Trophoblast cell (in vitro differentiated cells and primary cell): ENCODE measurements at places on chromosomes 3 and 15.
A peak's percentile ranks its signal among the peaks of the same experiment; 100 is the strongest.

- no peaks in the 10 kb centered on the region for H3K4me1 ChIP-seq
- H3K36me3 ChIP-seq = no peaks in the 10 kb centered on the region
- DNase-seq = no peak
- H3K4me3 ChIP-seq = no peak overlapping the region
- no peak overlapping the region for H3K27ac ChIP-seq
Observed at GRCh38 chr3:133506215-133506901, 67.1 kb upstream of the CDV3 start.

GRCh38 chr3:15271785-15272381 lies 60.5 kb downstream of the SH3BP5 start:
- peaks cover 30% of the 10 kb centered on the region for H3K36me3 ChIP-seq
- H3K4me3 ChIP-seq = no peak overlapping the region
- H3K27me3 ChIP-seq = no peaks in the 10 kb centered on the region
- H3K27ac ChIP-seq = peak overlapping the region; percentile 88
- DNase-seq = no peak

DNA sequence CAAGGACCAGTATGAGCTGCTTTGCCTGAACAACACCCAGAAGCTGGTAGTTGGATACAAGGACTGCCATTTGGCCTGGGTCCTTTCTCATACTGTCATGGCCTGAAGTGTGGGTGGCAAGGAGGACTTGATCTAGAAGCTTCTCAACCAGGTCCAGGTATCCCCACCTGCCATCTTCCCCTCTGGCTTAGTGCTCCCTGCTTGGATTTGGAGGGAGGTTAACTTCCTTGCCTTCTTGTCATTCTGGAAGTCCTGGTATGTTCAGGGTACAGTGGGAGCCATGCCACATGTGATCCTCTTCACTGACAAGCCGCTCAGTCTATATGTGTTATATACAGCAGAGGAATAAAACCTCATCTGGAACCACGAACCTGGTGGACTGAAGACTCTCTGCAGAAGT lies 37.7 kb upstream of the TOPBP1 start:
- H3K27ac ChIP-seq = no peak overlapping the region
- no peaks in the 10 kb centered on the region for H3K36me3 ChIP-seq
- no peak for DNase-seq
- H3K4me1 ChIP-seq = no peaks in the 10 kb centered on the region

- H3K4me1 ChIP-seq = no peaks in the 10 kb centered on the region
- no peaks in the 10 kb centered on the region for H3K27me3 ChIP-seq
- no peaks in the 10 kb centered on the region for H3K36me3 ChIP-seq
- no peak overlapping the region for H3K4me3 ChIP-seq
- no peak overlapping the region for H3K27ac ChIP-seq
- no peak for DNase-seq
Observed at GRCh38 chr3:28674212-28674611, 325.6 kb upstream of the AZI2 start.

- no peak overlapping the region for H3K27ac ChIP-seq
- no peaks in the 10 kb centered on the region for H3K27me3 ChIP-seq
- peaks cover 11% of the 10 kb centered on the region for H3K4me1 ChIP-seq
- DNase-seq = no peak
Observed at GRCh38 chr15:40466426-40467260, 4.1 kb upstream of the CHST14 start.

- H3K4me1 ChIP-seq = no peaks in the 10 kb centered on the region
- H3K27me3 ChIP-seq = no peaks in the 10 kb centered on the region
- no peak overlapping the region for H3K27ac ChIP-seq
- H3K4me3 ChIP-seq = no peak overlapping the region
- no peak for DNase-seq
- no peaks in the 10 kb centered on the region for H3K36me3 ChIP-seq
Observed at GRCh38 chr3:24351779-24352469, 142.7 kb downstream of the THRB start.

GRCh38 chr3:112811917-112812660 lies 34.6 kb downstream of the CD200R1L start:
- H3K4me3 ChIP-seq = no peak overlapping the region
- H3K4me1 ChIP-seq = peaks cover 5% of the 10 kb centered on the region
- peak overlapping the region; percentile 72 for H3K27ac ChIP-seq
- DNase-seq = no peak
- no peaks in the 10 kb centered on the region for H3K36me3 ChIP-seq
- H3K27me3 ChIP-seq = no peaks in the 10 kb centered on the region

- no peaks in the 10 kb centered on the region for H3K4me1 ChIP-seq
- H3K27me3 ChIP-seq = no peaks in the 10 kb centered on the region
- no peak overlapping the region for H3K27ac ChIP-seq
- DNase-seq = no peak
Observed at GRCh38 chr3:146498002-146498736, 28.8 kb upstream of the PLSCR2 start.

DNA sequence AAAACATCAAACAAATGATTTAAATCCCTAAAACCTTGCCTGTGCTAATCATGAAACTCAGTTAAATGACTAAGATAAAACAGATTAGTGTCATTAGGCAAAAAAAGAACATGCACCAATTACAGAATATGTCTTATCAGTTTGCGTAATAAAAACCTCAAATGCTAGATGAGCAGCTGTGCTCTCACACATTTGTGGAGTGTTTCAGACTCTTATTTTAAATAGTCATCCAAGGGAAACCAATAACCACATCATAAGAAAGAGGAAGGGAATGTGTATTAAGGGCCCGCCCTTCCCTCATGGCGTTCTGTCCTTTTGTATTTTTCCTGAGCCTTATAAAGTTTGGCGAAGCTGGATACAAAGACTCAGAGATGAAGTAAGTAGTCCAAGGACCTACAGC lies 6.6 kb downstream of the SAMMSON start:
- H3K36me3 ChIP-seq = no peaks in the 10 kb centered on the region
- DNase-seq = no peak
- H3K4me3 ChIP-seq = no peak overlapping the region
- no peak overlapping the region for H3K27ac ChIP-seq
- no peaks in the 10 kb centered on the region for H3K27me3 ChIP-seq
- H3K4me1 ChIP-seq = no peaks in the 10 kb centered on the region

DNA sequence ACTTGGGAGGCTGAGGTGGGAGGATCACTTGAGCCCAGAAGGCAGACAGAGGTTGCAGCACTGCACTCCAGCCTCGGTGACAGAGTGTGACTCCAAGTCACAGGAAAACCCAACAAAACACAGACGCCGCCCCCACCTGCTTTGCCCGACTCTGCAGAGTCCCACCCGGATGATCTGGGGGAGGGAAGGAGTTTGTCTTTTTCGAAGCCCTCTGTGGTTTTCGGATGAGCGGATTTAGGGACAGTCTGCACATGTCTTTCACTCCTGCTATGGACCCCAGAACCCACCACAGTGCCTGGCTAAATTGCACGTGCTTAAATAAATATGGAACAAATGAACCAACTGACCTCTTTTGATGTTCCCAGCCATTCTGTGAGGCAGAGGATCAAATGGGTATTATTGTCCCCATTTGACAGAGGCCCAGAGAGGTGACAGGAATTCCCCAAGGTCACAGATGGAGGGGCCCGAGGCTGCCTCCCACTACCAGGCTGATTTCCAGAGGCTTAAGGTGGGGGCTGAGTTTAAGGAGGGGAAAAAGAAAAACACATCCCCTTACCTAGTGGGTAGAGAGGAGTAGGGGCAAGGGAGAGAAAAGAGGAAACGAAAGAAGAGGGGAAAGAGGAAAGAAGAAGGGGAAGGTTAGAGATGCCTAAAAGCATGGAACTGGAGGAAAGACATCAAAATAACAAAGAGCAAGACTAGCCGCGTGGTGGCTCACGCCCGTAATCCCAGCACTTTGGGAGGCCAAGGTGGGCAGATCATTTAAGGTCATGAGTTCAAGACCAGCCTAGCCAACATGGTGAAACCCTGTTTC lies 59.4 kb upstream of the TFRC start:
- H3K4me3 ChIP-seq = no peak overlapping the region
- no peak for DNase-seq
- no peak overlapping the region for H3K27ac ChIP-seq
- peaks cover 31% of the 10 kb centered on the region for H3K4me1 ChIP-seq
- H3K27me3 ChIP-seq = no peaks in the 10 kb centered on the region
- no peaks in the 10 kb centered on the region for H3K36me3 ChIP-seq

DNA sequence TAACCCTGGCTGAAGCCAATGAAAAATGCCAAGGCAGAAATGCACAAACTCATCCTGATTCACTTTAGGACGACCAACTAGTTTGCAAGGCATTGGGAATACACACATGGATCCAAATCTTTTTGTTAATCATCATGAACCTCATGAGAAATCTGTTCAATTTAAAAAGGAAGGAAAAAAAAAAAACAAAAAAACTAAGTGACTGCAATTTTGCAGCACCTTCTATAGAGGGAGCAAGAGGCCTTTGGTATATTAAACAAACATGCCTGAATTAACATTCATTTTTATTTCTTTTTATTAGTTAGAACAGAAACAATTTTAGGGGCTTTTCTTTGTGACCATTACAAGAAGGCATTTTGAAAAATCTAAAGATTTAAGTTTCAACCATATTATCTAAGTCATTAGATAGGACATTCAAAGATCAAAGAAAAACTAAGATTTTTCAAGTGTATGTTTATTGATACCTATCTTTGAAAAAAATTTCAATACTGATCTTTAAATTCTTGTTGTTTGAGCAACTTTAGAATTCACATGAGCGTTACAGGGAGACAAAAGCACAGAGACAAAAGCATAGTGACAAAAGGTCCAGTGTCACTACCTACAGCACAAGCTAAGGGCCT lies 182.4 kb downstream of the CBLB start:
- peaks cover 5% of the 10 kb centered on the region for H3K36me3 ChIP-seq
- H3K4me1 ChIP-seq = no peaks in the 10 kb centered on the region
- no peak for DNase-seq
- H3K27ac ChIP-seq = no peak overlapping the region

- no peaks in the 10 kb centered on the region for H3K27me3 ChIP-seq
- H3K36me3 ChIP-seq = no peaks in the 10 kb centered on the region
- H3K27ac ChIP-seq = no peak overlapping the region
- H3K4me1 ChIP-seq = peaks cover 2% of the 10 kb centered on the region
- DNase-seq = no peak
- no peak overlapping the region for H3K4me3 ChIP-seq
Observed at GRCh38 chr3:160128056-160128455, 97.2 kb upstream of the C3orf80 start.
